Activated CD4-positive, alpha-beta T cell treated with anti-CD3 and anti-CD28 coated beads, Interleukin-2, amount 50 U/mL, for 1 hour (primary cell): ENCODE measurements at places on chromosomes 1 and 21.

- DNase-seq, result no peak
Measured at GRCh38 chr1:228837817-228838716, 102.8 kb downstream of the RHOU start.

DNA sequence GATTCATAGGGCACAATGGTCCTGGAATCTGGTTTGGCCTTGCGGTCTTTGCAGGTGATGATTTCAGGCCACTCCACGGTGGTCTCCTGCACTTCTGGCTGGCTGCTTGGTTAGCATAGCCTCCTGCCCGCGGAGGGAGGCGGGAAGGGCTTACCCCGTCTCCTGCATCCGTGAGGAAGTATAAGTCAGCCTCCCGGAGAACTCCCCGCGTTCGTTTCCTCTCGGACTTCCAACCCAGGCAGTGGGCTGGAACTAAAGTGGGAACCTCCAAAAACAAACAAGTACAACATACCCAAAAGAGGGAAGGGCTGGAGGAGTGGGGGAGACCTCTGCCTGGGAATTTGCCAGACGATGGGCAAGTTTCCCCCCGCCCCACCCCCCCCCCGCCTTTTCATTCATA is 939 bp upstream of the CCN1 start:
- no peak for DNase-seq

GRCh38 chr1:73511038-73511437 is 686.9 kb downstream of the LRRIQ3 start:
- no peak for DNase-seq

DNA sequence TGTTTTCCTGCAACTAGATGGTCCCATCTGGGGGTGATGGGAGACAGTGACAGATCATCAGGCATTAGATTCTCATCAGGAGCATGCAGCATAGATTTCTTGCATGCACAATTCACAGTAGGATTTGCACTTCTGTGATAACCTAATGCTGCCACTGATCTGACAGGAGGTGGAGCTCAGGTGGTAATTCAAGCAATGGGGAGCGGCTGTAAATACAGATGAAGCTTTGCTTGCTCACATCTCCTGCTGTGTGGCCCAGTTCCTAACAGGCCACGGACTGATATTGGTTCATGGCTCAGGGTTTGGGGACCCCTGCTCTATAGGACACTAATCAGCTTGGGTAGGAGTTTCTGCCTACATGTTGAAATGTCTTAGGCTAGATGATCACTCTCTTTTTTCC is 320.0 kb downstream of the PRDM2 start:
- no peak for DNase-seq

DNA sequence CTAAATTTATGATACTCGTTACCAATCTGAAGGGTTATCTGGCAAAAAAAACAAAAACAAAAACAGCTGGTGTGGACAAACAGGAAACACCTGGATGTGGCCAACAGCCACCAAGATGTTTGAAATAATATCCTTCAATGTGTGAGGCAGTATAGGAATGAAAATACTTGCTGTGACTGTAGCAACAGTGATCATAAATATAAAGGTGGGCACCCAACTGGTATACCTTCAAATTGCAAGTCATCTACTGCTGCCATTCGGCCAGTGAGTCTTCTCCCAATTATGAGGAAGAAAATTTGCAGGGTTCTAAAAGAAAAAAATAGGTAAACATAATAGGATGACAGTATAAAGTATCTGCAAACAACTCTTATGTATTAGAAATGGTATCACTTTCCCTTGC is 916 bp downstream of the YIPF1 start:
- DNase-seq, result no peak

- no peak for DNase-seq
Measured at GRCh38 chr1:149903836-149904491, 4.6 kb downstream of the BOLA1 start.

DNA sequence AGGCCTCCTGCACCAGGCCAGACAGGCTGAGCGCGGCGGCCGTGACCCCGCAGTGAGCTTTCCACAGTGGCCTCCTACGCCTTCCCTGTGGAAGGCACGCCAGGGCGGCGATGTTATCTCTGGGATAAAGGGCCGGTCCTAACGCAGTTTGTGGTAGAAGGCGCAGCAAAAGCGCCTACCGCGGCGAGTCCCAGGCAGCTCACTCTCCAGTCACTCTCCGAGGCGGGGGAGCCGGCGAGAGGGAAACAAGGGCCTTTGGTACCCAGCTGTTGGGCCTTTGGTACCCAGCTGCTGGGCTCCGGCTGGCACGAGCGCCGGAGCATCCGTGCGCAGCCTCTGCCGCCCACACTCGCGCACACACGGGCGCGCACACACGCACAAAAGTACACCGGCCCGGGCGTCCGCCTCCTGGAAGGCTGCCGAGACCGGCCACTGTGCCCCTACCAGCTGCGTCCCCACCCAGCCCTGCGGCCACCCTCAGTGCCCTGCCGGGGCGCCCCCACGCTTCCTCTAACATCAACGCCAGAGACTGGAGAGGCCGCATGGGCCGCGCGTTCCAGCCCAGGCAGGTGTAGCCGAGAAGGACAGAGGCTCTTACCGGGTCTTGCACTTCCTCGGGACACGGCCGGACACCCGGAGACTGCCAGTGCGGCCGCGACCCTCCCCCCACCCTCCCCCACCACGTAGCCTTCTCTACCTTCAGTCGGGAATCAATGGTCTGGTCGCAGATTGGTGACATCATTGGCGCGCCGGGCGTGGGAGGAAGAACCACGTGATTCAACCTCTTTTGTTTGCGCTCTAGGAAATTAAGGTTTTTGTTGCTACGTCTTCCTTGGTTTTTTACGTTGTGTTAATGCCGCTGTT is 19.5 kb upstream of the ADAR start:
- DNase-seq, result peak; percentile 94

- no peak for DNase-seq
Measured at GRCh38 chr1:37483785-37484184, 9.4 kb downstream of the ZC3H12A start.

- DNase-seq, result no peak
Measured at GRCh38 chr1:187054862-187055757, 226.4 kb downstream of the PLA2G4A start.

DNA sequence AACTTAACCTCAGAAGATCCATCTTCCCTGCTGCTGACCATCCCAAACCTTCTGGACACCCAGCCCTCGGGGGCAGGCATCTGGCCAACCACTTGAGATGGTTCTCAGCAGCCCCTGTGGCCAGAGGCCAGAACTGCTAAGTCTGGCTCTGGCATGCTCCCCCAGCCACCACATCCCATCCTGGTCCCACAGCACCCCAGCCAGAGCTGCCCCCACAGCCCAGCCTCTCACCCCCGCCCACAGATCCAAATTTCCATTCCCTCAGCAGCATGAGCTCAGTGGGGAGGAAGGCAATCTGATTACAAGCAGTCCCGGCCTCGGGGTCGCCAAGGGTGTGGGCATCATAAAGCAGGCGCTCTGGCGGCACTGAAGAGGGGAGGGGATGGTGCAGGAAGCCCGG is 45.6 kb downstream of the GLIS1 start:
- DNase-seq, result no peak

DNA sequence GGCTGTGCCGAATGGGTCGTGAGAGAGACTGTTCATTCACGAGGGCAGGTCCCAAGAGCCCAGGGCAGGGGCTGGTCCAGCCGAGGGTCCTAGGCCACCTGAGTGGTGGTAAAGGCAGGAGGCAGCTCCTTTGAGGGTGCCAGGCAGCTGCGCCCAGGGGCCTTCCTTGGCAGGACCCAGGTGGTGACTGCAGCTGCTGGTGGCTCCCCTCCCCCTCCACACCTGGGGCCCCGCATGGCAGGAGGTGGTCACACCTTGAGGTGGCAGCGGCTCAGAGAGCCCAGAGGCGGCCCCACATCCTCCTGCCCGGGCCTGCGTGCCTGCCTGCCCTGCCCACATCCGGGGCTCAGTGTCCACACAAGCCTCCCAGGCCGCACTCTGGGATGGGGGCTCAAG is 9.8 kb upstream of the PLCH2 start:
- no peak for DNase-seq

DNA sequence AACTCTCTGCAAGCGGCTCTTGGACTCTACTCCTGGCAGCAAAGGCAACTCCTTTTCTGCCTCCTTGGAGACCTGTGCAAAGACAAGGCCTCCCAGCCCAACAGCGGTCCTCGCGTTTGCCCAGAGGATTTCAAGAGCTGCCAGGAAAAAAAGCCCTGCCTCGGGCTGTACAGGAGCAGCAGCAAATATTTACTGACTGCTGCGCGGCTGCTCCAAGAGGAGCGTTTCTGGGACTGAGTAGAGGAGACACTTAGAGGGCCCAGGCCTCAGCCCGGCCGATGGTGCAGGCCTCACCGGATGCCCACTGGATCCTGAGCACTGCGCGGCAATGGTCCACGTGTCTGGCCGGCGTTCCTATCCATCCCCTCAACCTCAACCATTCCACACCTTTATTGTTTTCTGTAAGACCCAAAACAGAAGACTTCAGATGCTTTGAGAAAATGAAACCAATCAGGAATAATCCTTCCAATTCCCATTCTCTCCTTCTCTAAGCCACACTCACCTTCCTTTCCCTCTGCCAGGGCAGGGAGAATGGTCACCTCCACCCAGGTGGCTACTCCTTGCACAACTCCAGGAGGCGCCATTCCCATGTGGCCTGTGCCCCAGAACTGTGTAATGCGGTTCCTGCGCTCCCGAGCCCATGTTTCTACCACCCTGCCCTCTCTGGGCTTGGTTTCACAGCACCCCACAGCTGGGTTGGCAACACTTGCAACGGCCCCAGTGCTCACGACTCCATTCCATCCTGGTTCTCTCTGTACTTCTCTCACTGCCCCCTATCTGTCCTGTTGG is 215.8 kb downstream of the TRABD2B start:
- DNase-seq, result no peak

DNA sequence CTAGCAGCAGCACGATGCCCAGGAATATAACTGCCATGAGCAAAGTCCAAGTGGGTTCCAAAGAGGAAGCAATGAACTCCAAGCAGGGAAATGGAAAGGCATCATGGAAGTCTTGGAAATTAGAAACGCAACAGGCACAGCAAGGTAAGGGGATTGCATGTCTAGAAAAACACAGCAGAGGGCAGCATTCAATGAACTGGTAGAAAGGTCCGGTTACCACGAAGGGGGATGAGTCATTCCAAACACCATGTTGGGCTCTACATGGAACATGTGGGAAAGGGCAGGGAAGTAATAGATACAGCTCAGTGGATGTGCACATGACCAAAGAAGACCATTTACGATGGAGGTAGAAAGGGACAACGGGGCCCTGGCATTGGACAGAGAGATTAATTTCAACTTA is 36.4 kb downstream of the RXRG start:
- no peak for DNase-seq
